Fibroblast of gingiva (primary cell): ENCODE measurements at places on chromosomes 4 and X.

- DNase-seq, result no peak
Measured at GRCh38 chr4:1171311-1172227, 814 bp downstream of the SPON2 start.

- DNase-seq, result no peak
Measured at GRCh38 chr4:118846979-118847378, 11.1 kb upstream of the SEC24D start.

GRCh38 chrX:12002876-12003275, 135.4 kb upstream of the FRMPD4 start:
- DNase-seq, result no peak

DNA sequence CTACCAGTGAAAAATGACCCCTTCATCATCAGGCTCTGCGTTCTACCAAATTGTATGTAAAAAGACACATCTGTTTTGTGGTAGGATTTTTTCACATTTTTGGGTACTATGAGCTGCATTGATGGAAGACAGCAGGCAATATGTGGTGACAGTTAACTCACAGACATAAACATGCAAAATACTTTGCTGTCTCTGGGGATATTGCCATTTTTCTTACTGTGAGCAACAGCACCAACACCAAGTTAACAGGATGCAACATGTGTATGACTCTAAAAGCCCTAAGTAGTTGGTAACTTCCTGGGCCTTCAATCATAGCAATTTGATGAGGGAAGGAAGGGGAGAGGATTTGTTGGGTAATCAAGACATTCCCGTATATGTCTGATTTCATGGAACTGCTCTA, 56.4 kb upstream of the DRP2 start:
- peak; percentile 13 for DNase-seq

DNA sequence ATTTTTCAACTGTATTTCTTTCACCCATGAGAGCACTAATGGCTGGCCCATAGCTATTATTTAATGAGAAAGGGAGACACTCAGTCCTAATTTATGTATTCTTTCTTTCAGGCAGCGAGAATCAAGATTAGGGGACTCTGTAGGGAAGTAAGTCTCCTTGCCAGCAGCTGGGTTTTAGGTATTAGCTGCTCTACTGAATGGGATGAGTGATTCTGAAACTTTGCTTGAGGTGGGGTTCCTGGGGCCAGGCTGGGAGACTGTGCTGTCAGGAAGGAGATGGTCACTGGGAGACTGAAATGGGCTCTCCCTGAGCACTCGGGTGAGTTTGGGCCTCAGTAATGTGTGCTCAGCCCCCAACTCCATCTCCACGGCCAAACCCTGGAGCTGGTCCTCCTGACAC, 78.7 kb downstream of the LNX1 start:
- DNase-seq, result no peak

DNA sequence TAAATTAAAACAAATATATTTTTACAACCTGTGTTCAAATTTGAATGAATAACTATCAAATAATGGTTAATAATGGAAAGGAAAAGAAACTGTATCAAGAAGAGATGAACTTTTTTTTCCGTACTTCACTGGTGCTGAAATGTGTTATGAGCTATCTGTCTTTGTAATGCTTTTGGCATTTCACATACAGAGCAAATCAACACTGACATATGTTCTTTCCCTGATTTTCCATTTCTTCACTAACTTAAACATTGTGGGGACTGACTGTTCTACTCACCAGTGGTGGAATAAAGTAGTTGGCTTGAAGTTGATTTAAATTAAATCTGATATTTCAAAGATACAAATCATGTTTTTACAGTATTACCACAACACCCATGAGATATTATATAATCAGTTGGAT, 304.0 kb upstream of the BMP3 start:
- DNase-seq, result no peak

GRCh38 chr4:158915683-158916241, 146.9 kb downstream of the FNIP2 start:
- DNase-seq, result peak; percentile 24

GRCh38 chr4:7722766-7723387, 216.8 kb downstream of the AFAP1 start:
- DNase-seq, result no peak

DNA sequence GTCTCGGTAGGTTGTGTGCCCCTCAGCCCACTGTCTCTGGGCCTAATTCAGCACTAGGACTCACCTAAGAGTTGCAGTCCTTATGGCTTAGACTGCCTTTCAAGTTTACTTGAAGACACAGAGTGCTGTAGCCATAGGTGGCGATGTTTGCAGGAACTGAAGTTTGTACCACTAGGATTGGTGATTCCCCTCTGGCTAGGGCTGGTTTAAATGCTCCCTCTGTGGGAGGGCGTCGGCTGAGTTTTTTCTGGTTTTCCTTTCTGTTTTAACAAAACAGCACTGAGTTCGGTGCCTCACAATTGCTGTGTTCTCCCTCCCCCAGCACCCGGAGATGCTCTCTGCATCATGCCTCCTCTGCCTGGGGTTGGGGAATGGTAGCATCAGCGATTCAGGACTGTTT, 480.9 kb downstream of the PCDH11X start:
- DNase-seq, result no peak

DNA sequence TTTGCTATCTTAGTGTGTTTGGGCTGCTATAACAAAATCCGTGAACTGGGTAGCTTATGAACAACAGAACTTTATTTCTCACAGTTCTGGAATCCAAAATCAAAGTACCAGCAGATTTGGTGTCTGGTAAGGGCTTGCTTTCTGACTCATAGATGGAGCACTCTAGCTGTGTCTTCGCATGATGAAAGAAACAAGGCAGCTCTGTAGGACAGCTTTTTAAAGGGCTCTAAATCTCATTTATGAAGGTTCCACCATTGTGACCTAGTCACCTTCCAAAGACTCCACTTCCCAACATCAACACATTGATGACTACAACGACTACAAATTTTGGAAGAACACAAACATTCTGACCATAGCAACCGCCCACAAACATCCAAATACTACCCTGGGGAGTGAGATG, 158.6 kb upstream of the LCORL start:
- DNase-seq, result no peak

DNA sequence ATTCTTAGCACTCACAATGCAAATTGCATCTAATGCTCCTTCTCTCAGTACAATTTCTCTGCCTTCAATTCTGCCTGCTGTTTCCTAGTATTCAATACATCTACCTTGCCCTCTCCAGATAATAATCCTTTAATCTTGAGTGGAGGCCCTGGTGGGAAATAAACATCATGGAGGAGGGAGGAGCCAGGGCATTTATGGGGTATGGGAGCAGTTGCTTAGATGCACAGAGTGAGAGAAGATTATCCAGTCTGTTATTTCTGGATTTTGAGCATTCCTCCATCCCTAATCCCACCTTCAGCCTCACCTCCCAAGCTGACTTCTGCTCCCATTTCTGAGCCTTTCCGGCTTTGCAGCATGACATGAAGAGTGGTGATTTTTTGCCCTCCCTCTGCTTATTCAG, 127.9 kb upstream of the PPP3CA start:
- DNase-seq, result no peak
